ENCODE measurements at places on chromosomes 1 and 21. TPM values are rescaled to one million over a fixed set of nuclear protein-coding genes. Genes with fewer than 3 reads are reported as not detected.

PIAS3 gene
- total RNA-seq, result 21.6 TPM

KCNE1 gene
- 3.4 TPM for total RNA-seq

FCRLB gene
- 0.39 TPM for total RNA-seq

SETD4 gene
- total RNA-seq, result 16.8 TPM

CFHR4 gene
- not detected for total RNA-seq

SERINC2 gene
- total RNA-seq, result 4.4 TPM

GJA8 gene
- total RNA-seq, result not detected

RXFP4 gene
- not detected for total RNA-seq

OR6K3 gene
- not detected for total RNA-seq

DNA sequence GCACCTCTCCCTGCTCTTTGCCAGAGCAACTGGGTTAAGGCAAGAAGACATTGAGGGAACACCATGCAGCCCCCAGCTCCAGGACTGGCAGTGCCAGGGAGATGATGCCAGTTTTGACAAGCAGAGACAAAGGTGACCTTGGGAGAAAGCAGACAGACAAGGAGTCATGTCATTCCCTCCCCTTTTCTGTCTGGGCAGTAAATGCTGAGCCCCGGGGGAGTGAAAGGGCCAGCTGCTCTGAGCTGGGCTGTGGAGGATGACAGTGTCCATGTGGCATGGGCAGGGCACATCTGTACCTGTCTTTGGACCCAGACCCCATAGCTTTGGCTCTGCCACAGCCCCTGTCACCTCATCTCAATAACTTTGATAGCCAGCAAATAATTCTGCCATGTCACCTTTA lies 24.2 kb downstream of the PLEKHA6 start:
- DNase-seq, result no peak

GRCh38 chr1:41566969-41567368 lies 82.5 kb upstream of the EDN2 start:
- DNase-seq, result no peak

GRCh38 chr1:225846331-225847310 lies 35.6 kb downstream of the TMEM63A start:
- DNase-seq, result no peak

- DNase-seq, result no peak
Measured at GRCh38 chr1:116981521-116982037, 20.0 kb upstream of the CD101 start.

DNA sequence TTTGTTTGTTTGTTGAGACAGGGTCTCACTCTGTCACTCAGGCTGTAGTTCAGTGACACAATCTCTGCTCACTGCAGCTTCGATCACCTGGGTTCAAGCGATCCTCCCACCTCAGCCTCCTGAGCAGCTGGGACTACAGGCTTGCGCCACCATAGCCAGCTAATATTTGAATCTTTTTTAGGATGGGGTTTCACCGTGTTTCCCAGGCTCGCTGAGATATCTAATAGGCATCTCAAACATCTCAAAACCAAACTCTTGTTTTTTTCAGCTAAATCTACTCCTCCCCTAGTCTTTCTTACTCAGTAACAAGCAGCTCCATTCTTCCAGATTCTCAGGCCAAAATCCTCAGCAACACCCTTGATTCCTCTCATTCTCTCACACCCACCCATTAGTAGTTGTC lies 22.0 kb upstream of the SRRM1 start:
- DNase-seq, result no peak

GRCh38 chr1:225119307-225119706 lies 189.8 kb downstream of the DNAH14 start:
- DNase-seq, result no peak

GRCh38 chr1:99527078-99527477 lies 118.8 kb upstream of the PALMD start:
- DNase-seq, result peak; percentile 34

GRCh38 chr1:67745875-67746698 lies 61.1 kb downstream of the GADD45A start:
- DNase-seq, result no peak

GRCh38 chr1:88216441-88216840 lies 467.6 kb upstream of the PKN2 start:
- DNase-seq, result no peak

- no peak for DNase-seq
Measured at GRCh38 chr1:222918801-222919477, 104.1 kb downstream of the DISP1 start.

GRCh38 chr1:85201340-85202091 lies 700 bp upstream of the SYDE2 start:
- peak; percentile 48 for DNase-seq

DNA sequence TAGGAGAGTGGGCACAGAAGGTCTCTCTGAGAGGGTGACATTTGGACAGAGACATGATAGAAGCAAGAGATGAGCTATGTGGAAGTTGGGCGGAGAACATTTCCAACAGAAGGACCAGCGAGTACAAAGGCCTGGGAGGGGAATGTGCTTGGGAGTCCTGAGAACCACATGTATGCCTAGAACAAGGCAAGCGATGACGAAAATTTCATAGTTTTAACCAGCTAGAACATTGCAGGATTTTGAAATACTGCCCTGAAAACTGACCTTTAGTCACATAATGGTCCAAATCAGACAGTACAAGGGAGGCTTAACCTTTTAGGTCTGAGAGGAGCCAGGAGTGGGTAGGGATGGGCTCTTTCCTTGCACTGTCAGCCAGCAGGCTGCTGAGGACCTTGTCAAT lies 68.0 kb downstream of the MRPS6 start:
- DNase-seq, result no peak

- no peak for DNase-seq
Measured at GRCh38 chr1:33322870-33323585, 2.1 kb upstream of the A3GALT2 start.

GRCh38 chr1:15687446-15687845 lies 3.3 kb downstream of the PLEKHM2 start:
- no peak for DNase-seq

GRCh38 chr1:38456531-38456876 lies 403.1 kb downstream of the RRAGC start:
- no peak for DNase-seq

GRCh38 chr1:8661185-8662110 lies 156.0 kb downstream of the RERE start:
- DNase-seq, result peak; percentile 74

- DNase-seq, result no peak
Measured at GRCh38 chr1:1770102-1770501, 8.2 kb downstream of the NADK start.

Data from skin of body (tissue), 3 donors.